ENCODE measurements at places on chromosomes 7 and 10. TPM values are rescaled to one million over a fixed set of nuclear protein-coding genes. Genes with fewer than 3 reads are reported as not detected.

Gene OR6B1
- not detected for total RNA-seq

Gene BTBD16
- 0.09 TPM for total RNA-seq

Gene ITGA8
- 2.6 TPM for total RNA-seq

Gene CHST15
- 5.6 TPM for total RNA-seq

Gene PFKFB3
- 9.4 TPM for total RNA-seq

Gene HPSE2
- total RNA-seq: not detected

Gene IGFBP3
- total RNA-seq: 1,278 TPM
